ENCODE measurements at places on chromosomes 2 and 18. TPM values are rescaled to one million over a fixed set of nuclear protein-coding genes. Genes with fewer than 3 reads are reported as not detected.

The MYOM1 gene
- 2.4 TPM for total RNA-seq

The CNGA3 gene
- not detected for total RNA-seq

The DSG4 gene
- not detected for total RNA-seq

The UGT1A9 gene
- total RNA-seq: not detected

The UGT1A8 gene
- not detected for total RNA-seq

The CNDP1 gene
- not detected for total RNA-seq

The RIT2 gene
- total RNA-seq: not detected

The CD302 gene
- 0.40 TPM for total RNA-seq

The TRAK2 gene
- 49.3 TPM for total RNA-seq

The SRD5A2 gene
- total RNA-seq: not detected

The NR4A2 gene
- total RNA-seq: 3.4 TPM

The CAPG gene
- total RNA-seq: 167 TPM

The SCN3A gene
- total RNA-seq: not detected

The MPPE1 gene
- 51.0 TPM for total RNA-seq

The MROH2A gene
- total RNA-seq: not detected

The PAX3 gene
- total RNA-seq: not detected
